A549 treated with CpdA at 1 μM for 4 hours (cell line): ENCODE measurements at places on chromosomes 12 and 14. TPM values are rescaled to one million over a fixed set of nuclear protein-coding genes. Genes with fewer than 3 reads are reported as not detected.

The HAL gene
- total RNA-seq: 0.06 to 0.49 TPM (median 0.17 TPM) in 5 replicates

The BDKRB1 gene
- 0.47 to 1.9 TPM (median 1.8 TPM) in 5 replicates for total RNA-seq

The NFE2 gene
- 0.09 to 0.24 TPM (median 0.14 TPM) in 4 of 5 replicates, not detected in the other for total RNA-seq

The SCN8A gene
- 1.2 to 2.5 TPM (median 1.8 TPM) in 5 replicates for total RNA-seq

The AICDA gene
- 0.08 to 0.20 TPM (median 0.15 TPM) in 5 replicates for total RNA-seq

The RAB15 gene
- 16.2 to 19.1 TPM (median 17.7 TPM) in 5 replicates for total RNA-seq

The TAS2R8 gene
- not detected in 5 replicates for total RNA-seq

The GLI1 gene
- total RNA-seq: 7.1 to 13.9 TPM (median 12.0 TPM) in 5 replicates

The AKAP3 gene
- 0.08 to 0.14 TPM (median 0.12 TPM) in 4 of 5 replicates, not detected in the other for total RNA-seq

The USP44 gene
- total RNA-seq: 0.08 to 0.26 TPM (median 0.17 TPM) in 5 replicates

The CD163 gene
- not detected in 5 replicates for total RNA-seq

The ZNF891 gene
- 0.38 to 0.47 TPM (median 0.43 TPM) in 5 replicates for total RNA-seq

The RTL1 gene
- 0.23 to 0.35 TPM (median 0.31 TPM) in 5 replicates for total RNA-seq

The TXNDC16 gene
- 0.91 to 1.5 TPM (median 1.1 TPM) in 5 replicates for total RNA-seq

The FITM1 gene
- 0.13 TPM in 1 of 5 replicates, not detected in the others for total RNA-seq
